ENCODE measurements at places on chromosomes 11 and 22.

DNA sequence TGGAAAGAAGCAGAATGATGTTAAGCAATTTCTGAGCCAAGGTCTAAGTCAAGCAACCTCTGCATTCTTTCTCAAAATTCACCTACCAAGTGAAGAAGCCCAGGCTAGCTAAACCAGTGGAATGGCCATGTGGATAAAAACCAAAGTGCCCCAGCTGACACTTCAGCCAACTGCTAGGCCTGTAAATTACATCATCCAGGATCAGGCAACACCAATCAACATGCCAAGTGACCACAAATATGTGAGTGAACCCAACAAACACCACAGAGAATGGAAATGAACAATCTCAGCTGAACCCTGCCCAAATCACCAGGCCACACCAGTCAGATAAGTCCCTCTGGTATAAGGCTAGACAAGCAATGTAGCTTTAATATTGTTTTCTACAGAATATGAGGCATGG, 25.1 kb upstream of the FJX1 start:
- DNase-seq, result no peak

GRCh38 chr11:132114185-132114584, 743.8 kb downstream of the NTM start:
- no peak for DNase-seq

DNA sequence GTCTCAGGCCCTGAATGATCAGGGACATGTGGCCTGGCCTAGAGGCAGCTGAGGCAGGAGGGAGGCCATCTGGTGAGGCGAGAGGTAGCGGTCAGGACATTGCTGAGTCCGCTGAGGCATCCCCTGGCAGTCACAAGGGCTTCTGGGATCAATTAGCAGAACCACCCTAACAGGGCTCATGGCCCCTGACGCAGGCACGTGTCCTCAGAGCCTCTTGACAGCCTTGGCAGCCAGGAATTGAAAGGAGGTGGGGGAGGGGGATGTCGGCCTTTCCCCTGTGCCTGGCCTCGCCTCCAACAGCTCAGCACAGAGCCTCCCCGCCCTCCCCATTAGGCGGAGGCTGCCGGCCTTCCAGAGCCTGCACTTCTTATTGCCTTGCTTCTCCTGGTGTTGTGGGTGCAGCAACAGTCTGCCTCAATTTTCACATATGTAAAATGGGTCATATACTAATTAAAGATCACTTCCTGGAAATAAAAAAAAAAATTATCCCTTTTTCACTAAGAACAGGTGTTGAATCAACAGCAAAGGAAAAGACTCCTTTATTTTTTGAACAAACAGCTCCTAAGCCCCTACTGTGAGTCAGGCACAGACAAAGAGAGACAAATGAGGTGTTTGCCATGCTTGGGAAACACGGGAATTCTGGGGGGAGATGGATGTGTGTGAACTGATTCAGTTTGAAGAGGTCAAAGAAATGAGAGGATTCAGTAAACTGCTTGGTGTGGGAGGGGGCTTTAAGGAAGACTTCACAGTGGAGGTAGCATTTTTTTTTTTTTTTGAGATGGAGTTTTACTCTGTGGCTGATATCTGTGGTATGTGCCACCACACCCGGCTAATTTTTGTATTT, 55.3 kb downstream of the NFAM1 start:
- DNase-seq, result peak; percentile 28

DNA sequence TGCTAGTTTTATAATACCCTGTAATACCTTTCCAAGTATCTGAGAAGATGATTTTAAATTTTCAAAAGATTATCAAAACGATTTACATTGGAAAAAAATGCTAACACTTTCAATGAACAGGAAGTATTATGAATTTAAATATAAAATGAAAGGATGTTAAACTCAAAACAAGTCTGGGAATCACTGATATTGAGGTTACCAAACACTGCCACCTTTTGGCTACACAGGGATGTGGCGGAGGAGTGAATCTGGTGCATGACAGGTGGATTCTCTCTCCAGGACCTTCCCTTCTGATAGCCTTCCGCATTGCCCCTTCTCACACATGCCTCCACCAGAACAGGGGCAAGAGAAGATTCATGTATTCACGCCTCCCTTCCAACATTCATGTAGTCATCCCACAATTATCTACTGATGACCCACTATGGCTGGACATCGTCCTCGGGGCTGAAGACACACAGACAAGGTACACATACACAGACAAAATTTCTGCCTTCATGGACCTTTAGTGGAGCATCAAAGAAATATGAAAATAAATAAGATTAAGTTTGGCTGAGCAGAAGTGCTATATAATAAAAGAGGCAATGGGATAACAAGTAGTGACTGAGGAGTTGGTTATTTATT, 34.7 kb downstream of the ATG16L2 start:
- DNase-seq, result peak; percentile 46

GRCh38 chr11:74206746-74207145, 35.7 kb downstream of the PPME1 start:
- DNase-seq, result no peak

- DNase-seq, result no peak
These were observed 16.9 kb upstream of the PIK3C2A start for GRCh38 chr11:17224727-17225126.

DNA sequence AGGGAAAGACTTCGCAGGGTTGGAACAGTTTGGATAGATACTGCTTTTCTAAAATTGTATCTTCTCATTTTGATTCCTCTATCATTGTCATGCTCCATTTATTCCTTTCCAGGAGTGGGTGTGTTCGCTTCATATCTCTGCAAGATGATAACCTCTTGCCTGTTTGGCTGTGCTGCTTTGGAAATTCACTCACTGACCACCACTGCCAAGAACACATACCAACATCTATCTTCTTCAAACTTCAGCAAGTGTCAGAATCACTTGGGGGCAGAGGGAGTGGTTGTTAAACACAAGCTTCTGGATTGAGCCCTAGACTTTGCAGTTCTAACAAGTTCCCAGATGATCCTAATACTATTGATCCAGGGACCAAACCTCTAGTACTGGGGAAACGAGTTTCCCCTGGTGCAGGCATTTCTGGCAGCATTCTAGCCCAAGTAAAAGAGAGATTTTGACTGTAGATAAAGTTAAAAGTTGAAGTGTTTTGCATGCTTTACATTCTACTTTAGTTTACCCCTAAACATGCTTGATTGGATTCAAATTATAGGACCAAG, 11.5 kb upstream of the DKK3 start:
- DNase-seq, result no peak

GRCh38 chr11:61480994-61481335, 27.6 kb upstream of the LRRC10B start:
- peak; percentile 25 for DNase-seq

- no peak for DNase-seq
These were observed 42.0 kb downstream of the ALX4 start for GRCh38 chr11:44267750-44268613.

DNA sequence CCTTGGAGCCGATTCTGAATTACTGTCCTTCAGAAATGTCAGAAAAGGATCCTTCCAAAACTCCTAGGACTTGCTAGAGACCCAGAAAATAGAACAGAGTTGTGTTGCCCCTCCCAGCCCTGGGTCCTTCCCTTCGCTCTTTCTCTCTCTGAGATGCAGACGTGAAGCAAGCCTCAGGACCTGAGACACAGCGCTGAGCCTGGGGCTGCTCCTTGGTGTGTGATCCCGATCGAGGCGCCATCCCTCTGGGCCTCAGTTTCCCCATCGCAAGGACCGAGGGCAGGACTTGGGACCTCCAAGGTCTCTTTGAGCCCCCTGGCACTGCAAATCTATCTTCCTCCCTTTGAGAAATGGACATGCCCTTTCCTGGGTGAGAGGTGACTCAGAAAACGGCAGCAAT, 533.5 kb downstream of the TBC1D22A start:
- no peak for DNase-seq

- no peak for DNase-seq
These were observed 3.6 kb downstream of the CDKN1C start for GRCh38 chr11:2881981-2882375.

- DNase-seq, result no peak
These were observed 20.4 kb downstream of the ASCC2 start for GRCh38 chr22:29817724-29818123.

DNA sequence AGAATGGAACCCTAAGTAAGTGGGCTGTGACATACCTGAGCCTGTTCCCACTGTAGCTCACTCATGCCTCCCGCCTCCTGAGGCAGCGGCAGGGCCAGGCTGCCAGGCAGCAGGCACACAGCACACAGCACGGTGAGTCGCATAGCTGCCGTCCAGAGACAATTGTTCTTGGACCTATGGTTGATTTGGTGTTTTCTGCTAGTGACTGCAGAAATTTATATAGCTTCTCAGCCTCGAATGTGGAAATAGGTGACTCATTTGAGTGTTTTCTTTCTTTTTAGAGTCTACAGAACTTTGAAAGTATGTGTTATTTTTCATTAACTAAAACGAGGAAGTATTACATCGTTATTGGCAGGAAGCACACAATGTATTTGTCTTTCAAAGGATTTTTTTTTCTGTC, at the start of gene MMP7:
Gene MMP7 (minus strand): TSS at position 190 of the 400 bp plus-strand sequence. CDS start 47 bp downstream, at position 143.
- peak; percentile 28 for DNase-seq

GRCh38 chr22:49268924-49269323, 558.7 kb downstream of the BRD1 start:
- no peak for DNase-seq

DNA sequence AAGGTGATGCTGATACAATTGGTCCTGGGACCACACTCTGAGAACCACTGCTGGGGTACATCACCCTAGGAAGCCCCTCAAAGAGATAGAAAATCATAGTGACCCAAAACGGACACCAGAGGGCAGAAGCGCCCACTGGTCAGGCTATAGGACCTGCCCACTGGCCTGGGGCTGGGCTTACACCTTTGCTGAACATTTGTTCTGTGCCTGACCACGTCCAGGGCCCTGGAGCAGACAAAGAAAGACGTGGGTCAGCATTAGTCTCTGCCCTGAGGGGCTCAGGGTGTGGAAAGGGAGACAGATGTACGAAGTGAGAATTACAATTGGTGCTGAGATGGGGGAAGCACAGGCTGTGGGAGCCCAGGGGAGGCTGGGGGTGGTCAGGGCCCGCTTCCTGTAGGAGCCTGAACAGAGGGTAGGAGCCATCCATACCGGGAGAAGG, 14.4 kb upstream of the SERPINH1 start:
- DNase-seq, result peak; percentile 78

DNA sequence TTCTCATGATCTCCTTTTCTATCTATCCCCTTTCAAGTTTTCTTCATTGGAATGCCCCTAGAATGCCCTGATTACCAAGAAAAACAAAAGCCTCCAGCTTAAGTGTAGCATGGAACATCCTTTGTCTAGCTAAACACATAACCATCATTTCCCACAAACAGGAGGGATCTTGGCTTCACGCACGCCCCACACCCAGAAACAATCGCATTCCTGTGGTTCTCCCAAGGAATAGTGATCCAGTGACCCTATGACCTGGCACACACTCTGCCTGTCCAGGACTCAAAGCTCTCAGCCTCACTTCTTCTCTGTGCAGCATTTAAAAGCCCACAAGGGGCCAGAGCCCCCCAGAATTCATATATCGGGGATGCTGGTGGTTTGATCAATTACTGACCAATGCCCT, 9.3 kb upstream of the POU2AF1 start:
- no peak for DNase-seq

GRCh38 chr11:115944596-115944995, 440.4 kb upstream of the CADM1 start:
- DNase-seq, result no peak

DNA sequence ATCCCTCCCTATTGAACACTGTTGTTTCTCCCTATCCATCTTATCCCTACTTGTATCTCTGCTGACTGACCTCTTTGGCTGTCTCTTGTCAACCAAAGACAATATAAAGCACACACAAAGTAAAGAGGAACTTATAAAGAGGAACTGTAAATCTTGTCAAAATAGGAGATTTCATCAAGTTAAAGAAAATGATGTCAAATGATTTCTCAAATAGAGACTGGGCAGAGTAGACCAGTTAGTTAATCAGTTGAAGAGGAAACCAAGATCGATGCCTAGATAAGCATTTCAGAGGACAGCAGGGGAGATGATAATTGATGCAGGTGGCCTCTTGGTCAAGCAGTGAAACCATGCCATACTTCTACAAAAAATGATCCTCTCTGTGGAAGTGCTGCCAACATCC, 22.7 kb downstream of the KCNQ1OT1 start:
- DNase-seq, result no peak

- no peak for DNase-seq
These were observed 12.7 kb downstream of the MED15 start for GRCh38 chr22:20520093-20520511.

GRCh38 chr11:112697391-112698178, 263.6 kb upstream of the NCAM1 start:
- no peak for DNase-seq

- no peak for DNase-seq
These were observed 37.7 kb downstream of the DSCAML1 start for GRCh38 chr11:117759305-117759704.

- DNase-seq, result no peak
These were observed 195.1 kb upstream of the TBCEL start for GRCh38 chr11:120828847-120829246.

DNA sequence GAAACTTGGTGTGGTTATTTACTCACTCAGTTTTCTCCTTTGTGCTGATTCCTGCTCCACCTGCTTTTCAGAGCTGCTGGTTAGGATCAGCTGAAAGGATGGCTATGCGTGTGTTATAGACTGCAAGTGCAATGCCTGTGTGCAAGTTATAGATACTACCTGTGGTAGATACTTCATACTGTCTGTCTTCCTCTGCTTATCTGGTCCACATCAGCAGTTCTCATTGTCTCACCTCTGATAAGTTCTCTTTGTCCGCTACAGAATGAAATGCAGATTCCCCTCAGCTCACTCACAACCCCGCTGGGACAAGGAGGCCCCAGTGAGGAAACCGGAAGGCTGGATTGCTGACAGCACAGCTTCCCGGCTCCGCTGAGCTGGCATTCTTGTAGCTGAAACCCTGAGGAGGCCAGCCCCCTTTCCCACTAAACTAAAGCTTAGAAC, 37.5 kb upstream of the LYVE1 start:
- DNase-seq, result no peak

- DNase-seq, result no peak
These were observed 53.5 kb upstream of the LMO1 start for GRCh38 chr11:8317159-8317558.

DNA sequence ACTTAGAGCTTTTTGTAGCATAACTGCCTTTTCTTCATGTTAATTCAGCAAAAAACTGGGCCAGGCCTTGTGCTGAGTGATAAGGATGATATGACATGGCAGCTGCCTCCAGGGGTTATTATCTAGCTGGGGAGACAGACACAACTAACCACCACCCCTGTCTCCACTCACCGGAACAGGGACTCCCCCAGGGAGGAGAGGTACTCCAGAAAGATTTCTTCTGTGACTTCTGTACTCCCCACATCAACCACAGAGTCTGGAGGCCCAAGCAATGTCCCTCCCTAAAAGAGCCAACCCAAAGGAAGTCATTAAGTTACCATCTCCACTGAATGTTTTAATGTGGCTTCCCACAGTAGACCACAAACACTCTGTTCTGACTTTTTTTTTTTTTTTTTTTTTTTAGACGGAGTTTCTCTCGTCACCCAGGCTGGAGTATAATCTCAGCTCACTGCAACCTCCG, 14.3 kb upstream of the PMM1 start:
- DNase-seq, result no peak

All from body of pancreas (tissue), 4 donors.